ENCODE measurements at places on chromosomes 5 and 9. TPM values are rescaled to one million over a fixed set of nuclear protein-coding genes. Genes with fewer than 3 reads are reported as not detected.

GRCh38 chr5:4540375-4541173 lies 599.6 kb upstream of the ADAMTS16 start:
- DNase-seq, result no peak

DNA sequence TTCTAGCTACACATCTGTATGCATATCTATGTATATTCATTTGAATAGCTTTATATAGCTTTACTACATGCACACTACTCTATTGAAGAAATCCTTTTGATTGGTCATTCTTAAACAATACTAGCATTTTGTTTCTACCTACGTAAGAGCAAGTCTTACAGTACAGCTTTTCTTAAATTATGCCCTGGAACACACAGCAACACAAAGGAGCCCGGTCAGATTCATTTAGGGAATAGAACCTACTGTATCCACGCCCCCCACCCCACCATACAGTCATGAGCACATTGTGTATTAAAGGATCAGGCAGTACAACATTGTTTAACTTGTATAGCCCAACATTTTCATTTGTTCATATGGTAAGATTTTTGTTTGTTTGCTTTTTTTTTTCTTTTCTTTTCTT lies 162.8 kb downstream of the GIN1 start:
- no peak for DNase-seq

- DNase-seq, result no peak
These were observed 30.8 kb upstream of the SMAD5 start for GRCh38 chr5:136101884-136102283.

GRCh38 chr9:69276775-69277174 lies 48.2 kb upstream of the ENTREP1 start:
- peak; percentile 10 for DNase-seq

DNA sequence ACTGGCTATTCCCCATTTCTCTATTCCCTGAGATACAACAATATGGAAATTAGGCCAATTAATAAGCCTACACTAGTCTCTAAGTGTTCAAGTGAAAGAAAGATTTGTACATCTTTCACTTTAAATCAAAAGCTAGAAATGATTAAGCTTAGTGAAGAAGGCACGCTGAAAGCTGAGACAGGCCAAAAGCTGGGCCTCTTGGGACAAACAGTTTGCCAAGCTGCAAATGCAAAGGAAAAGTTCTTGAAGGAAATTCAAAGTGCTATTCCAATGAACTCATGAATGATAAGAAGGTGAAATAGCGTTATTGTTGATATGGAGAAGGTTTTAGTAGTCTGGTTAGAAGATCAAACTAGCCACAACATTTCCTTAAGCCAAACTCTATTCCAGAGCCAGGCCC lies 256.2 kb downstream of the ZSWIM6 start:
- DNase-seq, result no peak

DNA sequence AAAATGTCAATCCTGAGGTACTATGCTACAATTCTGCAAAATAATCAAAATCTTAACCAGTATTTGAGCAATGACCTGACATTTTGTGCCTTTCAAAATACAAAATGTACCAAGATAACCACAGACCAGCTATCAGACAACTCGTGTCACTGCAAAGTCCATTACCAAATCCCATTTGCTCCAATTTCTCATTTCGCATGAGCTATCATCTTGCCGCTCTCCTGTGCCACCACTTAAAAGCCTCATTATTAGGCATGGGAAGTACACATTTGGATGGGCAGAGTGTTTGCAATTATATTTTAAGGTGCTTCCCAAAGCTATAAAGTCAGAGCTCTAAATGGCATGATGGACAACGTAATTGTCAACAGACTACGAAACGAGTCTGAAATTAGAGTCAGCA lies 205.2 kb downstream of the AGTPBP1 start:
- DNase-seq, result no peak

- no peak for DNase-seq
These were observed 101.5 kb downstream of the GCNT1 start for GRCh38 chr9:76560481-76560922.

DNA sequence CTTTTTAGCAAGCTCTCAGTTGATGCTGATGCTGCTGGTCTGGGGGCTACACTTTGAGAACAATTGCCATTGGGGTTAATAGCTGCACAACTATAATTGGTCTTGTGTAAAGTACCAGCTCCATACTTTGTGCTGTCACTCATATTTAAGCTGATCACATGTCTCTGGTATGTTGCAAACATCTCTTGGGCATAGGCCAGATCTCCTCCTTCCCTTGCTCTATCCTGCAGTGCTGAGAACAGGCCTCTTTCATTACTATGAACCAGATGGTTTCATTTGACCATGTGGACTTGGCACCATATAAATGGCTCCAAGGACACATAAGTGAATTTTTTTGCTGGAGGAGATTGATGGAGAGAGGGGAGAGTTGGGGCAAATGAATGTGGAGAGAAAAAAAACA lies 48.4 kb downstream of the DMRT2 start:
- DNase-seq, result no peak

- DNase-seq, result no peak
These were observed 204.7 kb downstream of the TTLL11 start for GRCh38 chr9:121888438-121888775.

DNA sequence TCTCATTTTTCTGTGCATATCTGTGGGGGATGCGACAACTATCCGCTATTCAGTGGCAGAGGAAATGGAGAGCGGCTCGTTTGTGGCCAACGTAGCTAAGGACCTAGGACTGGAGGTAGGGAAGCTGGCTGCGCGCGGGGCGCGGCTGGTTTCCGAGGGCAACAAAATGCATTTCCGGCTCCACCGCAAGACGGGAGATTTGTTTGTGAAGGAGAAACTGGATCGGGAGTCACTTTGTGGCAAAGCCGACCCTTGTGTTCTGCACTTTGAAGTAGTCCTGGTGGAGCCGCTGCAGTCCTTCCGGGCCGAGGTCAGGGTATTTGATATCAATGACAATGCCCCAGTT lies 320 bp downstream of the PCDHB1 start:
- peak; percentile 70 for DNase-seq

The IFNA7 gene
- not detected for total RNA-seq

The KLHL3 gene
- 11.7 TPM for total RNA-seq

The IL17B gene
- not detected for total RNA-seq

The ASS1 gene
- total RNA-seq, result 98.1 TPM

The GDNF gene
- not detected for total RNA-seq

All from GM23338 (cell line).